Thoracic aorta (tissue), 2 donors: ENCODE measurements at places on chromosomes 12 and 14. TPM values are rescaled to one million over a fixed set of nuclear protein-coding genes. Genes with fewer than 3 reads are reported as not detected.

Gene PAX9
- 0.21 TPM for total RNA-seq

Gene TEAD4
- 42.5 TPM for total RNA-seq

DNA sequence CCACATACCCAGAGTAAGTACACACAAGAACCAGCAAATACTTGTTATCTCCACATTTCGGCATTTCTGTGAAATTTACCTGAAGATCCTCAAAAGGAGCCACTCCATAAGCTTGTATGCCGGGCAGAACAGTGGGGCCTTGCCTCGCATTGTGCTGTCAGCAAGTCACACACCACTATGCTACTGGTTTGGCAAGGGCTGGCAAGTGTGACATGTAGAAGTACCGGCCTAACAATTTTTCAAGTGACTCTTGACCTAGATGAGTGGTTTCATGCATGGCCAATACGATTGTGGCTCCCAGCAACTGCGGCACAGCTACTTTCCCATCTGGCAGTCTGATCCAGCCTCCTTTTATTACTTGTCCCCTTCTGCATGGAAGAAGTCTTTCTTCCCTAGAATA is 69.8 kb downstream of the GAS2L3 start:
- no peaks in the 10 kb centered on the region for H3K36me3 ChIP-seq
- no peaks in the 10 kb centered on the region for H3K27me3 ChIP-seq
- H3K27ac ChIP-seq: no peak overlapping the region
- DNase-seq: no peak

GRCh38 chr12:115174920-115175319 is 490.9 kb upstream of the TBX3 start:
- no peak for DNase-seq
- H3K4me3 ChIP-seq: no peak overlapping the region
- H3K27me3 ChIP-seq: no peaks in the 10 kb centered on the region
- no peak overlapping the region for H3K27ac ChIP-seq
- H3K4me1 ChIP-seq: no peaks in the 10 kb centered on the region

GRCh38 chr14:59534361-59534987 is 42.1 kb downstream of the CCDC175 start:
- H3K36me3 ChIP-seq: no peaks in the 10 kb centered on the region
- H3K27me3 ChIP-seq: no peaks in the 10 kb centered on the region
- no peak for DNase-seq
- H3K27ac ChIP-seq: no peak overlapping the region
- no peak overlapping the region for H3K4me3 ChIP-seq

DNA sequence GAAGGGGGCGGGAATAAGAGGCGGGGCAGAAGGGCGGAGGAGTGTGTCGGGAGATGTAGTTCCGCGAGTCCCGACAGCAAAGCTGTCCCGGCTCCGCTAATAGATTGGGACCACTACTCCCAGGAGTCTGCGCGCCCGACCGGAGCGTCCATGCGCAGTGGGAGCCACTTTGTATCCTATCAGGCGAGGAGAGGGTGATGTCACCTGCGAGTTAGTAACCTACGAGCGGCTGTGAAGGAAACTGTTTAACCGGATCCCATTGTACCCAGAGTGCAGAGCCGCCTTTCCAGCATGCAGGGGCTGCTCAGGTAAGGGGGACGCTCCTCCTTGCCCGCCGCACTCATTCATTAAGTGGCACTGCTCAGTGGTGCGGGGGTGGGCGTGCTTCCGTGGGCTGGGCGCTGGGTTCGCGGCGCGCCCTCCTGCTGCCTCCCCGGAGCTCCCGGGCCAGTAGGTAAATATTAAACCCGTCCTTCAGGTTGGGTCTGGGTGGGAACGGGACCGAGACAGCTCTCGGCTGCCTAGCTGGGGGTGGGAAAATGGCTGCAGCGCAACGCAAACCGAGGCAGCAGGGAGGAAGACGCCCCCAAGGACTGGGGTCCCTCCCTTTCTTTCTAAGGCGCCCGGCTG is at the start of gene DAAM1:
TSS of gene DAAM1 (plus strand) at position 207 of the 630 bp plus-strand sequence. CDS start 74,811 bp downstream, outside the sequence.
- H3K27ac ChIP-seq: peak within 1 kb of the TSS; percentile 96
- no peaks in the 10 kb centered on the region for H3K36me3 ChIP-seq
- peak; percentile 94 for DNase-seq
- H3K4me3 ChIP-seq: peak within 1 kb of the TSS; percentile 95
- H3K4me1 ChIP-seq: peaks cover 55% of the 10 kb centered on the region

DNA sequence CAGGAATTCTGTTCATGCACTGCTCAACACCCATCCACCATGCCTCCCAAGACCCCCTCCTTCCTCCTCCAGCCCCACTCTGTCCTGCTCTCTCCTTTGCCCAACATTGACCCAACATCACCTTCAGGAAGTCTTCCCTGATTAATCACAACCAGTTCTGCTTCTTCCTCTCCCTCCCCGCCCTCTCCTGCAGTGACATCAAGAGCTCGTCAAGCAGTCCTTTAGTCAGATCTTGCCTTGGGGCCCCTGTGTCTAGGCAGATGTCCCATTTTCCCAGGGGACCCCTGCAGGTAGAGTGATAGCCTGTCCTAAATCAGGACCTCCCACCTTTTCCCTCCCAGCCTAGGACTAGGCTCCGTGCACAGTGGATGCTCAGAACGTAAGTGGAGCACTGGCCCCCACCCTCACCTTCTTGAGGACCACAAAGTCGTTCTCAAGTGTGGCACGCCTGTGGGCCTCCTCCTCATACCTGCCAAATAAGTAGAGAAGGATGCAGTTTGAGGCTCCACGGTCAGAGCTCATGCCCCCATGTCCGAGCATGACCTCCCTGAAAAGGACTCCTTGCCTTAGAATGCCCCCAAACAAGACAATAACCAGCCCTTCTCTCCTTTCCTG is 2.3 kb downstream of the KRT78 start:
- no peaks in the 10 kb centered on the region for H3K4me1 ChIP-seq
- H3K27me3 ChIP-seq: no peaks in the 10 kb centered on the region
- no peak overlapping the region for H3K4me3 ChIP-seq
- no peak overlapping the region for H3K27ac ChIP-seq
- DNase-seq: no peak
